ENCODE measurements at places on chromosomes 5 and 9.
A peak's percentile ranks its signal among the peaks of the same experiment; 100 is the strongest.

- DNase-seq = peak; percentile 22
These were observed 7.7 kb upstream of the TTC23L start for GRCh38 chr5:34831303-34831702.

GRCh38 chr9:87179553-87180340 is 232.4 kb upstream of the GAS1 start:
- DNase-seq = no peak

GRCh38 chr5:78907255-78907891 is 77.7 kb downstream of the ARSB start:
- peak; percentile 96 for DNase-seq

DNA sequence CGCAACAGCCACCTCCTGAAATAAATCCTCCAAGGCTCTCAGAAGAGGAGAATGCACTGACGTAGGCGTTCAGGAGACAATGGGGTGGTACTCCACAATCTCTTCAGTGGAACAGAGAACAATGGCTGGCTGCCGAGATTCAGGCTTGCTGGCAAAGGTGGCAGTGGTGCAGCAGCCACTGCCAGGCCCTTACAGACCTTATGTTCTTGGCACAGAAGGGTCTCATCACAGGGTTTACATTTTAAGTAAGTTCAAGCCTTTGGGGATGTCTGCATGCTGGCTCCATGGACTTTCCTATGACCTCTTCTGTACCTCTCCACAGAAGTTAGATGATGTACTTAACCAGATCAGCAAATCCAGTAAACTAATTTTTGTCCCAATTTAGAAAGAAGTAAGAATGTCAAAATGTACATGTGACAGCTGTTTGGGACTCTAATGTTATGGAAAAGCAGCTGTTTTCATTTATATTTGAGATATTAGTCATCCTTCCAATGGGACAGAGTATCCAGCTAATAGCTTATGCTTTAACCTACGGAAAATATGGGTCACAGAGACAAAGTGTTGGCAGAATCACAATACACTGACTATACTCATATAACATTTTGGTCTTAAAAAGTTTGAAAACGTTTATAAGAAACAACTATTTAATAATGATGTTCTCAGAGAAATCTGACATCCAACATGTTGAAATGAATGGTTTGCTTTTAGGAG is 180.9 kb downstream of the MAPKAP1 start:
- DNase-seq = peak; percentile 93

GRCh38 chr5:73265641-73266040 is 92.6 kb downstream of the TMEM174 start:
- no peak for DNase-seq

GRCh38 chr9:129907201-129907600 is 71.9 kb downstream of the USP20 start:
- DNase-seq = no peak

Data from fibroblast of the aortic adventitia (primary cell).